EL (cell line): ENCODE measurements at places on chromosomes 11 and 22.

DNA sequence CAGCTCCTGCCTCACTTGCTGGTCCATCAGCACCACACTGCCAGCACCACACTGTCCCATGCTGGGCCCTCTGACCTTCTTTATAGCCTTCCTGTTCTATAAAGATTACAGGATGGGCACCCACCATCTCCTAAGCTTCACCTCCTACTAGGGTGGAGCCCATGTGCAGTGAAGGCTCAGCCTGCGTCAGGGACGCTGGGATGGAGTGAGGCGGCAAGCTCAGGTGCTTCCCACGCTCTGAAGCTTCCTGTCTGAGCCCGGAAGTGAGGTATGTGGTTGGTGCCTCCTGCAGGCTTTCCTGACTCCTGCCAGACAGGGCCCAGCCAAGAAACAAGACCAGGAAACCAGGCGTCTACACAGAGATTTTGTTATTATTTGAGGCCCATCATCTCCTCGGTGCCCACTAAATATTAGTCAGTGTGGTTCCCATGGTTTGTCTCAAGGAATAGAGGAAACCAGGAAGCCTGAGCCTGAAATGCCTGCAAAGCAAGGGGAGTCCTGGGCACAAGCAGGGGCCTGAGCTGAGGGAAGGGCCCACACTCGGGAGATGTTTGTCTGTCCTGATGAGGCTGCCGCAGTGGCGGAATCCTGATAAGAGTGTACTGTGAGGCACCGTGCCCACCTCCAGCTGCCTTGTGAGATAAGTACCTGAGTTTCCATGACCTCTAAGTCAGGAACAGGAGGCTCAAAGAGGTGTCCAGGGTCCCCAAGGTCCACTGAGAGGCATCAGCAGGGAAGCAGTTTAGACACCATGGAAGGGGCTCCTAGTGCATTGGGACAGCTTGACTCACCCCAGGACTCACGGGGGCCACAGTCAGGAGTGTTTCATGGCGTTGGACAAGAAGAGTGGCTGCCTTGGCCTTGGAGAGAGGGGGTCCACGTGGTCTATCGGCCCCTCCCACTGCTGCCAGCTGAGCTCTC lies 22.0 kb downstream of the RSPH14 start:
- DNase-seq, result no peak

DNA sequence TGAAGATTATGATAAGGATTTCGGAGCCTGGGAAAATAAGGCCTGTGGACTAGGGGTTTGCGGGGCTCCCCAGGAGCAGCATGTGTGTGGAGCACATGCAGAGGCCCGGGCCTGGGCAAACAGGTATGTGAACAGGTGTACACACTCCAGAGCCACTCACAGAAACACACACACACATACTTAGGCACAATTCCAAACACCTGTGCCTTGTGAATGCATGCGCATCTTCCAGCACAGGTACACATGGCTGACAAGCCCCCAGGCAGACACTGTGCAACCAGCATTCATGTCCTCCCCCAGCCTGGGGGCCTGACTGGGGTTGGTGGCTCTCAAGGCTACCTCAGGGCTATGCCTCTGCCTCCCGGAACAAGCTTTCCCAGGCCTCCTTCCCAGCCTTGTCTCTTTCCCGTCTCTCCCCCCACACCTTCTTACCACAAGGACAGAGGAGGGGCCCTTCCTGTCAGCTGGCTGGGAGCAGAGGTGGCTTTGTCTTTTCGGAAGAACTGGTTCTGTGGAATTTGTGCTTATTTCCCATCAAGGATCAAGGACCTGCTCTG lies 2.6 kb upstream of the P2RY6 start:
- DNase-seq, result no peak

GRCh38 chr11:126310992-126311310 lies 7.1 kb downstream of the DCPS start:
- no peak for DNase-seq

DNA sequence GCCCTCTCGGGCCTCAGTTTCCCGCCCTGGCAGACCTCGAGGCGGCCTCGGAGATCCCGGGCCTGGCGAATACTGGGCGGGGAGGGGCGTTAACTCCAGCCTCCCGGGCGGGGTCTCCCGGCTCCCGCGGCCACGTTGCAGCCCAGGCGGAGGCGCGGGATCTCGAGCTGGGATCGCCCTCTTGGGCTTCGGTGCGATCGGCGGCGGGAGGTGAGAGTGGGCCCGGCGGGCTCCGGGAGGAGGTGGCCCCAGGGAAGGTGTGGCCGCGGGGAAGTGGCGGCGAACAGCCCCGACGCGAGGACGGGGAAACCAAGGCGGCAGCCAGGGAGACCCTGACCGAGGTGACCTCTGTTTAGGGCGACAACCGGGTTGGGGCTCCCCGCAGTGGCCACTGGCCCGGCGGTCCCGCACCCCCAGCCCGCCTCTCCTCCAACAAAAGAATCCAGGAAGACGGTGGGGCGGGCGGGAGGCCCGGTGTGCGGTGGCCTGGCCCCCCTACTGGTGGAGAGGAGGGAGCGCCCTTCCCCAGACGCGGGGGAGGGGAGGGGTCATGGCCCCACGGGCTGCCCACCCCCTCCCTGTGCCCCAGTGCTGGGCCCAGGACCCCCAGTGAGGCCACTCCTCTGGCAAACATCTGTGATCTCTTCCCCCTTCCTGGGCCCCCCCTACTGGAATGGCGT lies at the start of gene PHETA2:
PHETA2 (plus strand) TSS at position 117 of the 680 bp plus-strand sequence. CDS start 3,046 bp downstream, outside the sequence.
- DNase-seq, result peak; percentile 50

DNA sequence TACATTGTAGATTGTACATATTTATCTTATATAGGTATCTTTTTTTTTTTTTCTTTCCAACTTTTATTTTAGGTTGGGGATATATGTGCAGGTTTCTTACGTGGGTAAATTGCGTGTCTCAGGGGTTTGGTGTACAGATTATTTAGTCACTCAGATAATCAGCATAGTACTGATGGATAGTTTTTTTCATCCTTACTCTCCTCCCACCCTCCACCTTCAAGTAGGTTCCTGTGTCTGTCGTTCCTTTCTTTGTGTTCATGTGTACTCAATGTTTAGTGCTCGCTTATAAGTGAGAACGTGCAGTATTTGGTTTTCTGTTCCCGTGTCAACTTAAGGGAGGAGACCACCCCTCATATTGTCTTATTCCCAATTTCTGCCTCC lies 9.6 kb downstream of the C11orf96 start:
- DNase-seq, result no peak

GRCh38 chr11:82909015-82909640 lies 7.6 kb downstream of the DDIAS start:
- no peak for DNase-seq

DNA sequence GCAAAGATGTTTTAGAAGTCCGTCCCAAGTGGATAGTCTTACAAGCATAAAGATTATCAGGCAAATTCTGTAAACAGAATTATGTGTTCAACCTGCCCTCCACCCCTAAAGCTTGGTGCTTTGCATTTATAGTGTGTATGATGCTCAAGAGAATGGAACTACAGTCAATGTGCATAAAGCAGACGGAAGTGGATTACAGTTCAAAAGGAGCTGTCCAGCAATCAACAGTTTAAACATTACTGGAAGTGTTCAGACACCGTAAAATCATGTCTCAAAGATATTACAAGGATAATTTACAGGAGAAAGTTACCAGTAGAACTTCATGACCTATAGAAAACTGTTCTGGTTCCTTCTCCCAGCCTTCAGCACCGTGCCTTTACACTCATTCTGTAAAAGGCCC lies 1.0 kb downstream of the RIC3 start:
- DNase-seq, result no peak

DNA sequence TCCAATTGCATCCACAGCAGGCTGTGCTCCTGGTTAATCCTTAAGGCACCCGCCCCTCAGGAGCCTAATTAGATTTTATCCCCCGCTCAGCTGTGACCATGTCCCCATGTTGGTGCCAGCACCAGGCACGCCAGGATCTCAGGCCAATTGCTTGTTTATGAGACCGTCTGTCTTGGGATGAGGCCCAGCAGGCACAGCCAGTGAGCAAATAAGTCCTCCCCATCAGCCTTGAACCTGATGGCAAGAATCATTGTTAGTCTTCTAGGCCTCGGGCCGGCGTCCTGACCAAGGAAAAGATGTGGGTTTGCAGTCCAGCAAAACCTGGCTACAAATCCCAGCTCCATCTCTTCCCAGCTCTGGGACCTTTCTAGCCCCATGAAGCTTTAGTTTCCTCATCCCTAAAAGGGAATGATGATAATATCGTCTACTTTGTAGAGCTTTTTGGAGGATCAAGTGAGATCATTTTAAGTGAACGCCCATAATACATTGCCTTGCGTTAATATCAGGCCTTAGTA lies 57.3 kb downstream of the TP53I11 start:
- DNase-seq, result no peak

DNA sequence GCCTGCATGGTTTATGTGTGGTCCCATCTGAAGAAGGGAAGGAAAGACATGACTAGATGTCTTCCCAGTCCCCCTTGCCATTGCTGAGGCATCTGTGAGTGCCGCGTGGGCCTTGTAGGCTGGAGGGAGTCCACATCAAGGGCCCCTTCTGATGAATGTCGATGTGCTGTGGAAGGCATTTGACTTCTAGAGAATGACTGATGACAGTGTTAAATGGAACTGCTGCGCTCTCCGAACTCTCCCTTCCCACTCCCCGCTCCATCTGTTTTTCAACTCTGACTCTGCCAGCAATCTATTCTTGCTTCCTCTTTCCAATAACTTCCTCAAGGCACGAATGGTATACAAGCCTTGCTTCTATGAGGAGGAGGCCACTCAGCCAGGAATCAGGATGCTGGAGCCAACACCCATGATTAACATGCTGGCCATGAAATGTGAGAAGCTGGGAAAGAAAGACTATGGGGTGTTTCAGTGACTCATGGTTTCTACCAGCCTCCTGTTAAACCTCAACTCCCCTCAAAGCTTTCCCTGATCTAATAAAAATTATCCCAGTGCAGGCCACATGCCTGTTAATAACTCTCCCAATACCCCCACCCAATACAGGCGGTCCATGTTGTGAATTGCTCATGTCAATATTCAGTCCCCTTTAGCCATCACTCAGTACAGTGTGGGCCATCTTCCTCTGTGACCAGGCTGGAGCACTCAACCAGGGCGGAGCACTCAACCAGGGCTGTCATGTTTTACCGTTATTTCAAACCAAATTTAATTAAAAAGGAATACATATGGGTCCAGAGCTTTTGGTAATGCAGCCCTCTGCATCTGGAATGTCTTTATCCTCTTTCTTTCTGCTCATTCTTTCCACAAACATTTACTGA lies 46.4 kb upstream of the TBCEL start:
- no peak for DNase-seq

DNA sequence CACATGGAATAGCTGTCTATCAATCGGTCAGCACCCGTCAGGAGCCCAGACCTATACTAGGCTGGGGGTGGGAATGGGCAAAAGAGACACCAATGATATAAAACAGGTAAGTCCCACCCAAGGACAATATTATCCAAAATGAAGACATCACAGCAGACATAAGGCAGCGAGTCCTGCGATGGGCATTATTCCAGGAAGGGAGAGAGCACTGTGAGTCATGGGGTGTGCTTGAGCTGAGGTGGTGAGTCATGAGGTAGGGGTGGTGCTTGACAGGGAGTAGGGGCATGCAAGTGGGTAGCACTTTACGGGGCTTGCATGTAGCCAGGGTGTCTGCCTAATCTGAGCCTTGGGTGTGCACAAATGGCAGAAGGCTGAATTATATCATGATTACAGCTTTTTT lies 605.0 kb upstream of the CADM1 start:
- peak; percentile 14 for DNase-seq

DNA sequence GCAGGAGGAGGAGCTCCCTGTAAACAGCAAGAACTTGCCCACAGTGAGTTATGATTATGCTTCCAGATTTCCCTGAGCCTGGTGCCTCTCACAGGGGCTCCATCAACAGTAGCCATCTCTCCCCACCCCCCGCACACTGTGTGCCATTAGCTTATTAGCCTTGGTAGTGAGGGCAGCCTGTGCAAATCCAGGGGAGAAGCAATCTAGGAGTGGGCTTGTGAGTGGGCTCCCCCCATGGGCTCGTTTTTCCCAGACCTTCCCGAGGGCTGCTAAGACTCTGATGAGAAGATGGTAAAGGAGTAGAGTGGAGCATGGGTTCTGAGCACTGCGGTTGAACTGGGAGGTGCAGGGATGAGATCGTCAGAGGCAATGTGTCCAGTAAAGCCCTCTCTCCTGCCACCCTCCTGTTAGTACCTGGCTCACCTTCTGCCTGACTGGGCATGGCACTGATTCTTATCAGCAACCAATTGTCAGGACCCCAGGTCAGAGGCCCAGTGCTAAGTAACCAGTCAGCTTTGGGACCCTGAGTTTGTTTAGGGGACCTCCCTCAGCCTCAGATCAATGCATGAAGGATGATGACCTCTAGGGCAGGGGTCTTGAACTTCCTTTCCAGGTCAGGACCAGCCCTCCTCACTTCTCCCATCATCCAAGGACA lies 38.4 kb upstream of the TP53I11 start:
- no peak for DNase-seq

DNA sequence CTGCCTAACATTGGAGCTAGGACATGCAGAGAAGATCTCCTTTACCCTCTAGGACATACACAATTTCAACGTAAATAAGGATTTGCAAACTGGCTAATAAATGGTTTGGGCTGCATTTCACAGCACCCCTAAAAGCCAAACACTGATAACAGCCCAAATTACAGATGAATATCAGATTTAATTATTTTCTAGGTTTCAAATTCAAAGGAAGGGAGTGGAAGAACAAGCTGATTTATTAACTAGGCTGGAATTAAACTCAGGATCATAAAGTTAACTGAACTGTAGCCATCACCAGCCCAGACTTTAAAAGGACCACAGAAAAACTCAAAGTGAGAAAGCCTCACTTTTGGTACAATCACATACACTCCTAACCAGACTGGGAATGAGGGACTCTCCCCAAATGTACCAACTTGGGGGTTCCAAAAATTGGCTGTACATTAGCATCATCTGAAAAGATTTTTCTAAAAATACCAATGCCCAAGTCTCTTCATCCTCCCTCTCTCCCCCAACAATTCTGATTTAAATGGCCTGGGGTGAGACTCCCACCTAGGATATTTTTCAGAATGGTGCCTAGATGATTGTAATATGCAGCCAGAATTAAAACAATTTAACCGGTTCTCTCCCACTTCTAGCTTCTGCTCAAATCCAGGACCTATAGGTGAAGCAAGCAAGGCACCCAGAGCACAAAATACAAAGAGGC lies 43.5 kb downstream of the SYTL2 start:
- no peak for DNase-seq

DNA sequence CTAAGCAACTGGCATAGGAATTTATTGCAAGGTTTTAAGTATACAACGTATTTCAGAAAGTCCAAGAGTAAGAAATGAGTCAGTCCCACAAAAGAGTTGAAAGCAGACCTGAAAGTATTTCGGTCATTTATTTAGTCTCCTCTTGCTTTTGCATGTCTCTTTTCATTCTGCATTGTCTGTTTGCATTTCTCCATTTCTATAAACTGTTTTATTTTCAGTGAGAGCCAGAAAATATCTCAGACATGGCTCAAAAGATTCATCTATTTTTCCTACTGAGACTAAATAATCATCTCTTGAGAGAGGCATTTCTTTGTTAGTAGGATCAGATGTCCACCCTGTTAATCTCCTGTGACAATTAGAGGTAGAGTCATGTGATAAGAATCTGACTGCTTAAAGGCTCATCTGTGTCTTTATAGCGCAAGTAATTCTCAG lies 219.1 kb upstream of the CCDC179 start:
- peak; percentile 51 for DNase-seq
